ENCODE measurements at places on chromosomes 2 and 18.

DNA sequence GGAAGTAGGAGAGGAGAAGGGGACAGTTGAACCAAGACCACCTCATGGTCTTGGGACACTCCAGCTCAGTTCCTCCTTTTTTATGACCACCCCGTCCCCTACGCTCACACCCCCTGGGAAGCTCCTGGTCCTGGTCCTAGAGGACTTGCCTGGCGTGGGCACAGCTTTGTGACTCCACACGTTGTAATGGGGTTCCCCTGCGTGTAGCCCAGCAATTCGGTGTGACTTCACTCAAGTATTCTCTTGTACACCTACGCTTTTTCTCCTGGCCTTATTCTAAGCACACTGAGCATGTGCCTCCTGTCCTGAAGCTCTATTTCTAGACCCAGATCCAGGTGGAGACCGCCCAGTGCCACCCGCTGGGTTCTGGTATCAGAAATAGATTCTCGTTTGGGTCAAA lies 36.1 kb upstream of the B3GNT7 start:
- DNase-seq = no peak

GRCh38 chr2:102520801-102521200 lies 47.8 kb downstream of the SLC9A4 start:
- DNase-seq = no peak

GRCh38 chr2:198188982-198189381 lies 384.6 kb downstream of the PLCL1 start:
- no peak for DNase-seq

DNA sequence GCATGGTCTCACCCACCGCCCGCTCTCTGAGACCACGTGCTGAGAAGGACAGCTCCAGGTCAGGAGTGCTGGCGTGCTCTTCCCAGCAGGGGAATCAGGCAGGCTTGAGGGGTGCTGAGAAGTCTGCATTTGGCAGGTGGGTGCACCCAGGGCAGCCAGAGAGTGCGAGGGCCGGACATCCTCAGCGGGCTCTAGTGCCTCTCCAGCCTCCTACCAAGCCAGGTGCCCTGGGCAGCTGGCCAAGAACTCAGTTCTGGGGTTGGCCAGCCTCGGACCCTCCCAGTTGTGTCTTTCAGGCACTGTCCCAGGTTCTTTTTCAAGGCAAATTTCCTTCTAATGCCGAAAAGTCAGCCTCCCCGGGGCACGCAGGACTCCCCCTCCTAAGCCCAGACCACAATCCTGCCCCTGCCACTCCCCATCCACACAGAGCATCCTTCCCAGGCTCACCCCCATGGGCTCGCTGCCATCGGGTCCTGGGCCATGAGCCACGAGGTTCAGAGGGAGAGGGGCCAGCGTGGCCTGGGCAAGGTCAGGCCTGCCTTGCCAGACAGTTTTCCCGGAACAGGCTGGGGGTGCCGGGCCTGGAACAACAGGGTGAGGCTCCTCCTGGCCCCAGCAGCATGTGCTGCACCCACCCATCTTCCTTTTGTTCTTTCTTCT lies 52.2 kb upstream of the GPC1 start:
- DNase-seq = no peak

- no peak for DNase-seq
Observed at GRCh38 chr18:40355726-40356125, 1599.3 kb upstream of the PIK3C3 start.

- no peak for DNase-seq
Observed at GRCh38 chr2:100077456-100077855, 64.9 kb downstream of the AFF3 start.

DNA sequence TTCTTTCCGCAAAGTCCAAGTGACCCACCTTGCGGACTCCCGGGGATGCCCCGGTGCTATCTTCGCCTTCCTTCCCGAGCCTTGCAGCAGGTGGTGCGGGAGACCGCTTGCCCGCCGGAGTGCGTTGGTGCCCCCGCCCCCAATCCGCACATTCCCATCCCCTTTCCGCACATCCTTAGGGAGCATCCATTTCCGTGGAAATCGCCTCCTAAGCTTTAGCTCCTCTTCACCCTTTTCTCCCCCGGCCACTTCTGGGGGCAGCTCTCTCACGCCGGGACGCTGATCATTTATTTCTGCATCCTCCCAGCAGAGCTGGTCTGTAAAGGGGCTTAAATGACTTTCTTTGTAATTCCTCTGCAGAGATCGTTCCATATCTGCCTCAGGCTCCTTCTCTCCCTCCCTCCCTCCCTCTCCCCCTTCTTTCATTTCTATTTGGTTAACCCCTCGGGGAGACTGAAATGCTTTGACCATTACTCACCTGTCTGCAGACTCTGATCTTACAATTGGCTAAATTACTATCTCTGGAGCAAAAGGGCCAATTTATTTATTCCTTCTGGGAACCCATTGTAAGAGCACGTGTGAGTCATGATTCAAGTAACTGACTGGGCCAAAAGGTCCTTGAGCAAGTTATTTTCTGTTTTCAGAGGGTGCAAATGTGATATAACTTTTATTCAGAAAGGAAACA lies 1.3 kb upstream of the LYPD1 start:
- DNase-seq = no peak

DNA sequence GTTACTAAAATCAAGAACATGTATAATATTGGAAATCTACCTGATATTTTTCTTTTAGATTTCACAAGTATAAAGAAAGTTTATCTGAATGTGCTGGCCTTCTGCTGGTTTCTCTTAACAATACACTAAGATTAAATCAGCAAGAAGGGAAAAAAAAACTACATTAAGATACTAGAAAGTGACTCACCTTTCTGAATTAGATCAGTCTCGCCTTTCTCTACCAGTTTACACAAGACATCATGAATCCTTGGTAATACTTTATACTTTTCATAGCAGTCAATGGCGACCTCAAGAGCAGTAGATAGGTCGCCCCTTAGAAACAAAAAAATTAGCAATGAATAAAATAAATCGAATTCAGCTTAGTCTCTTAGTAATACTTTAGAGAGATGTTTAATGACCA lies 61.2 kb downstream of the LRPPRC start:
- no peak for DNase-seq

GRCh38 chr2:106187273-106187891 lies 6.7 kb downstream of the UXS1 start:
- no peak for DNase-seq

DNA sequence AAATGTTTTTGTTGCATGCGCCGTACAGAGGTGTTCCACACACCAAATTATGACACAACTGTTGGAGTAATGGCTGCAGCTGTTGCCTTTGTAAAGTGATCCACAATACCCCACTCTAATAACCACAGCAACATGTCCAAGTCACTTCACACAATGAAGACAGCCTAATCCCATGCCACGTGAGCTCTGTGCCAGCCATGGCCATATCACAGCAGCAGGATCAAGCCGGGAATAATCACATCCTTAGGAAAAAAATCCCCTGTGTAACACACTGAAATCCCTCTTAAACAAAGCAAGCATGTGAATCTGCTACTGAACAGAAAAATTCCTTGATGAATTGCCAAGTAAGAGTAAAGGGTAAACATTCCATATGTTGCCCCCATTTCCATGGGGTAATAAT lies 179.5 kb upstream of the PARD3B start:
- DNase-seq = no peak

GRCh38 chr2:148702475-148702874 lies 57.9 kb downstream of the EPC2 start:
- DNase-seq = no peak

DNA sequence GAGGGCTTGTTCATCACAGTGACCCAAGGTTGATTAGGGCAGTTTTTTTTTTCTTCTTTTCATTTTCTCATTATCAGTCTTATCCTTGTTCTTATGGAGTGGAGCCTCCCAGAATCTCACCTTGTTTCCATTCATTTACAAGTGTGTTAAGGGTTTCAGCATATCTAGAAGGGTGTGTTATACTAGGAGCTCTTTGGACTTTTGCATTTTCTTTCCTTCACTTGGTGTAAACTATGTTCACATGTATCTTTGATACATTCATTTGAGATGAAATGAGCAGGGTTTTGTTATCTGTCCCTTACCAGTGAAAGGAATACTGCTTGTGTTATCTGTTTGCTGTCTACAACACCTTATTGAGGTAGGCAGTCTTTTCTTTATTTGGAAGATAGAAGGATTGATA lies 96.7 kb downstream of the WDR7 start:
- no peak for DNase-seq

DNA sequence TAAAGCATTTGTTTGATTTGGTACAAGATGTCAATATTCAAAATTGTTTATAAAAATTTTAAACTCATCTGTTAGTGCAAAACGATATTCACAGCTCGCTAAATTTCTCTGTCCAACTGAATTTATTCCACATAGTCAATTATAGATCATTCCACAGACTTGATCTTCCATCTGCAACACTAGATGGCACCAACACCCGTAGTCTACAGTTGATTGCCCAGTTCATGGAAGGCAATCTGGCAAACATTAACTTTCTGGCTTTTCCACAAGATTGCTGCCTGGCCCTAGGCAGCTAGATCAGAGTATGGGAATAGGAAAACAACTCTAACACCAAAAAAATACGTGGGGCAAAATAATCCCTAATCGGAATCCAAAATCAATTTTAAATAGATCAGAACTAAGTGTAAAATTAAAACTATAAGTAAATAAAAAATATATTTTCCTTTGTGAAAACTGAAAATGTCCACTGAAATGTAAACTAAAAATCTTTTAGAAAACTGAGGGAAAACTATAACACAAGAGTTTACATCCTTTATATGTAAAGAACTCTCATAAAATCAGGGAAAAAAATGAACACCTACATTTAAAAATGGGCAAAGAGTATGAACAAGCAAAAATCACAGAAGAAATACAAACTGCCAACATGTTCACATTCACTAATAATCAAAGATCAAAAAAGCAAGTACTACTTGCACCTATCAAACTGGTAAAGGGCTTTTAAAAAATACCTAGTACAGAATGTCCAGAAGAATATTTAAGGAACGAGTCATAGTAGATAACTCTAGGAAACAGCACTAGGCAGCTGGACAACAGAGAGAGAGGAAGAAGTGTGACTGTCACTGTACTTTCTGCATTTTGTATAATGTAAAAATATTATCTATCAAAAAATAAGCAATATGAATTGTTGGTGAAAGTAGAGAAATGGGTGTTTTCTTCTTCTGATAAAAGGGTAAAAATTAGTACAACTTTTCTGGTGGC lies 35.0 kb downstream of the RTN4 start:
- DNase-seq = peak; percentile 39

DNA sequence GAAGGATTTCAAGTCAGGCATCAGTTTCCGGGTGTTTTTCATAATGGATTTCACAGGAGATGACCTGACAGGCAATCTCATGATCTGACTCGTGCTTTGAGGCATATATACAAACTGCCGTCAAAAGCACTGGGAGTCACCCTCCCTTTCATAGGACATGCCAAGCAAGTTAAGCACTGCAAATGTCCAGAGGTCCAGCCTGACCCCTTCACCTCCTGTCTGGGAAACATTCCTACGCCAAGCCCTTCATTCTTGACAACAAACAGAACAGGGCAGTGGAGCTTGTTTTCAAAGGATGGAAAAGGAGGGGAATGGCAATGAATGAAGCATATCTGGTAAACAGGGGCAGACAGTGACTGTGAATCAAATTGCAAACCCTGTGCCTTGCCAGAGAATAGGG lies 963.6 kb downstream of the BCL11A start:
- no peak for DNase-seq

GRCh38 chr18:41690332-41691127 lies 264.5 kb upstream of the PIK3C3 start:
- no peak for DNase-seq

GRCh38 chr2:54801352-54801751 lies 77.9 kb downstream of the EML6 start:
- DNase-seq = no peak

- no peak for DNase-seq
Observed at GRCh38 chr18:55559739-55560138, 28.3 kb downstream of the TCF4 start.

DNA sequence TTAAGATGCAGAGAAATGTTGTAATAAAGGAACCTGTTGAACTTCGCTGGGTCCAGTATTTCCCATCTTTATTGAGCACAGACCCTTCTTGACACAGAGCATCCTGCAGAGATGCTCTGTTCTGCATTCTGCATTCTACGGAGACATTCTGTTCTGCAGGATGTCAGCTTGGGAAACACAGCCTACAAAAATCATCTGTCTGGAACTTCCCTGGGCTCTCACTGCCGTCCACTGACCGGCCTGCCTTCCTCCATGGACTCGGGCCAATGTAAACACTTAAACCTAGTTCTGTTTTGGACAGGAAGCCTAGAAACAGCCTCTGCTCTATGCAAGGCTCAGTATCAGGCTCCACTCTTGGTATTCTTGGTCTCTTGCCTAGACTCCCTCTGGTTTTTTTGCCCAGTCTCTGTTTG lies 90.0 kb upstream of the PPP1CB start:
- no peak for DNase-seq

DNA sequence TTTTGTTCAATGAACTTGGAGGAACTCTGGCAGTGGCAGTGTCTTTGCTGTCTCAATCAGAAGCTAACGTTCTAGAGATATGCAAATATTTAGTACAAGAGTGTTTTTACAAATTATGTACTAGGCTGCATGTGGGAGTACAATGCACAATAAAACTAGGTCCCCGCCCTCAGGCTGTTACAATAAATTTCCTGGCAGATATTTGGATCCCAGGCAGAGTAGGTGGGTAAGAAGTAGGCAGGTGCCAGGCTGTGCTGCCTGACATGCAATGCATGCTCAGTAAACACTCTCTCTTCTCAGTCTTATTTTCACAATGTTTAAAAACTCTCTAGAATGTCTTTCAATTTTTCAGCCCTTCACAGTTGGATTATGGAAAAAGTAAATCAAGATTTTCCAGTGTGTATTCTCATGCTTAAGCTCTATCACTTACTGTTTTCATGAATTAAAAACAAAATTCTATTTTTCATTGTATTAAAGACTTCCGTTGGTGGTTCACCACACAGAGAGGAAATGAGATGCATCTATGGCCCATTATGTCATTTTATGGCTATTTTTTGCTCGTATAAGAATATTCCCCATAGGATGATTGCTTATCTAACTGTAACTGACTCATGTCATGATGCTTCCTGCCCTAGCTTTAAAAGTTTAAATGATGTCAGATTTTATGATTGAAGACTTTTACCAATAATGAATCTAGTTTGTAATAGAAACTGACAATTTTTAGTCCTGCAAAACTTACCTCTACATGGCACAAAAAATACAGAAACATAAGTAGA lies 346.1 kb downstream of the RND3 start:
- no peak for DNase-seq

DNA sequence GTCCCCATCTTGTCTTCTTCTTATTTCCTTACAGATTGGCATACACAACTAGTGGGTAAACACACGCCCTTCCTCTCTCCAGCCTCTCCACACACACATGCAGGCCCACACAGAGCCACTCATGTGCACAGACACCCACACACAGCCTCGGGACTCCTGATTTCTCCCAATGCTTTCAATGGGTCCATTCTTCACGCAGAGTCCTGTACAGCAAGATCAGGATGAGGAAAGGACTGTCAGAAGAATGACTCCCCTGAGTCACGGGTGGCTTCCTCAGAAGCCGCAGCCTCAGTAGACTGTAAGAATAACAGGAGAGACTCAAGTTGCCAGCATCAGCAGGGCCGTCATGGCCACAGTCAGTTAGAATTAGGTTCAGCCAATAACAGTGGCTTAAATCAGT lies 109.1 kb upstream of the GLI2 start:
- DNase-seq = no peak

- no peak for DNase-seq
Observed at GRCh38 chr2:220281771-220282170, 654.3 kb downstream of the SLC4A3 start.

GRCh38 chr18:63336366-63337099 lies 17.0 kb upstream of the BCL2 start:
- no peak for DNase-seq

GRCh38 chr2:222525811-222526210 lies 101.5 kb downstream of the SGPP2 start:
- DNase-seq = no peak
